ENCODE measurements at places on chromosomes 1 and 21.

DNA sequence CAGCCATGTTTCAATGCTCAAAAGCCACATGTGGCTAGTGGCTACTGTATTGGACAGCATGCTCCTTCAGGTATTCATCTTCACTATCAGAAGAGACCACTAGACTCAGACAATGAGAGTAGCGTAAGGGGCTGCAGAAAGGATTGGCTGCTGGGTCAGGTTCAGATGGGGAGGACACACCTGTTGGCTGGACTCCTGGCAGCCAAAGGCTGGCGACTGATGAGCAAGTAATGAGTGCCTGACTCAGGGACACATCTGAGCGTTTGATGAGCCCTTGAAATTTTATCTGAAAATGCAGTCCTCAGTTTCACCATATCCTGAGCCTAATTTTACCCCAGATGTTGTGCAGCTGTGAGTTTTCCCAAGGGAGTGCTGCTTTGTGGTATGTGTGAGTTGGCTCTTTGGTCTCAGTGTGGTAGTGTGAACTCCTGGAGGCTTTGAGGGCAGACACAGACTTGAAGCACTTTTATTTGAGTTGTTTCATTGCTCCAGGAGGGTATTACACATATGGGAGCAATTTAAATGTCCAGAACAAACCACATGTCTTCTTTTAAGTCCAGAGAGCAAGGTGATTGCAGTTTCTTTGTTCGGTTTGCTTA lies 9.6 kb downstream of the ST6GALNAC3 start:
- DNase-seq: no peak

DNA sequence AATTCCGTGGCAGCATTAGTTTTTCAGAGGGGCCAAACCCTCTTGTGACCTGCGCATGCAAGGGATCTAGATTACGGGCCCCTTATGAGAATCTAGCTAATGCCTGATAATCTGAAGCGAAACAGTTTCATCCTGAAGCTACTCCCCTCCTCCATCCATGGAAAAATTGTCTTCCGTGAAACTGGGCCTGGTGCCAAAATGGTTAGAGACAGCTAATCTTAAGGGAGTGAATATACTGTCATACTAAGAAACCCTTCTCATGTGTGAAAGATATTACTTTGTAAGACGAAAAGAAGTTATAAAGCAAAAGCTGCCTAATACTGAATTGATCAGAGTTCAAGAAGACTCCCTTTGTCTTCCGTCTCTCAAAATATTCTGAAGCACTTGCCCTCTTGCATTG lies 166.3 kb downstream of the DUSP10 start:
- no peak for DNase-seq

- DNase-seq: no peak
These were observed 52.1 kb downstream of the PIK3CD start for GRCh38 chr1:9703681-9704080.

DNA sequence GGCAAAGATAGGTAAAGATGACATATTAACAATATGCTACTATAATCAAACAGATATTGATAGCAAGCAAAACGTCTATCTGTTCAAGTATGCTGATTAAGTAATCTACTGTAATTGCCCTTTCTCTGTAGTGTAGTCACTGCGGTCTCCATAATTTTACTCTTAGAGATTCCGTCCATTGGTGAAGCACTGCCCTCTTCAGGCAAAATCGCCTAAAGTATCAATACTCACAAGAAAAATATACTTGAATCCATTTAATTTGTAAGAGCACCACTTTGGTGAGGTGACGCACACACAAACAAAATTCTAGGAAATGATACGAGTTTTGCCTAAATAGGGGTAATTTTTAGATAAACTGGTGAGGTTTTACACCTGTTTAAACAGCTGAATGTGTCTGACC lies 434.6 kb upstream of the CHRM3 start:
- peak; percentile 36 for DNase-seq

DNA sequence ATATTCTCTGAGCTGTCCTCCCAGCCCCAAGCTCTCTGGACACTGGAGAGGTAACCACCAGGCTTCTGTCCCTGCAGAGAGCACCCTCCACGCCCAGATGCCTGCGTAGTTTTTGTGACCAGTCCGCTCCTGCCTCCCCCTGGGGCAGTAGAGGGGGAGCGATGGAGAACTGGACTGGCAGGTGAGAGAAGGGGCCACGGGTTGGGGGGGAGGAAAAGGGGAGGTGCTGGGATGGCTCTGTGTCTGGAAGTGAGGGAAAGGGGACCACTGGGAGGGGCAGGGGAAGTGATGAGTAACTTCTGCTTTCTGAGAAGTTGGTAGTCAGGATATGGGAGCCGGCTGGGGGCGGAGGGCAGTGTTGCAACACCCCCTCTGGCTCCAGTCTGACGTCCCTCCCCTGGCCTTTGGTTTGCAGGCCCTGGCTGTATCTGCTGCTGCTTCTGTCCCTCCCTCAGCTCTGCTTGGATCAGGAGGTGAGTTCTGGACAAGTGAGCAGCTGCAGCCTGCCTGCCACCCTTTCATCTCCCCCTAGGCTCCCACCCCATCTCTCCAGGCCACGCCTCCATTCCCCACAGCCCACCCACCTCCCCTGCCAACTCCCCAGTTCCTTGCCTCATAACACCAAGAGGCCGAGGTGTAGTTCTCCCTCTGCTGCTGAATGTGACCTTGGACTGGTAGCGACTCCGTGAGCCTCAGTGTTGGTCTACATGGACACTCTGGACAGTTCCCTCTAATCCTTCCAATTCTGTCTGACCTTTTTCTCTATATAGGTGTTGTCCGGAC lies 3.1 kb downstream of the ADAMTSL4 start:
- peak; percentile 77 for DNase-seq

GRCh38 chr21:15719976-15720375 lies 9.8 kb upstream of the USP25 start:
- DNase-seq: no peak

GRCh38 chr1:100077531-100077930 lies 55.2 kb downstream of the SASS6 start:
- peak; percentile 51 for DNase-seq

DNA sequence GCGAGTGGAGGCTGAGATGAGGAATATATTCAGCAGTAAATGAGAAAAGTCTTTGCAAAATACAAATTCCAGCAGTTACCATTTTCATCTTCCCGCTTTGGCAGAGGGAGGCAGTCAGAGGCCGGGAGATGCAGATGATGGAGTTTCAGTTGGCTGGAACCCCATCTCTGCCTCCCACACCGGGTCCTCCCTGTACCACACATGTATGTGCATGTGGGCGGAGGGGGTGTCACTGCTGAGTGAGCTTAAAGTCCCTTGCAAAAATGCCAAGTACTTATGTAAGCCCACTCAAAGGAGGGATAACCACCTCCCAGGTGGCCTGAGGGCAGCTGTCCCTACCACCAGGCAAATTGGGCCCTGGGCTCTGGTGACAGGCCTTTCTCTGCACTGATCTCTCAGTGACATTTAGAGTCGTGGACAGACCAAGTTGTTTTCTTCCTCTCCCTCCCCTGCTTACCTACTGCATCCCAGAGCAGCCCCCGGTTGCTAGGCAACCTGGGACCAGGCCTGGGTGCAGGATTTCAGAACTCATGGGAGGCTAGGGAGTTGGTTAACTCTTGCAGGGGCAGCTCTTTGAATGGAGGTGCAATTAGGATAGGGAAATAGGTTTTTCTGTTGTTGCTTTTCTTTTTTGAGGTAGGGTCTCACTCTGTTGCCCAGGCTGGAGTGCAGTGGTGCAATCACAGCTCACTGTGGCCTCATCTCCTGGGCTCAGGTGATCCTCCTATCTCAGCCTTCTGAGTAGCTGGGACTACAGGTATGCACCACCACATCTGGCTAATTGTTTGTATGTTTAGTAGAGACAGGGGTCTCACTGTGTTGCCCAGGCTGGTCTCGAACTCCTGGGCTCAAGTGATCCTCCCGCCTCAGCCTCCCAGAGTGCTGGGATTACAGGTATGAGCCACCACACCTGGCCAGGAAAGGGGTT lies 17.1 kb upstream of the UBXN10 start:
- DNase-seq: no peak

- DNase-seq: no peak
These were observed 13.1 kb downstream of the VPS26C start for GRCh38 chr21:37253991-37254390.

- DNase-seq: no peak
These were observed 5.2 kb downstream of the SRM start for GRCh38 chr1:11054666-11055065.

DNA sequence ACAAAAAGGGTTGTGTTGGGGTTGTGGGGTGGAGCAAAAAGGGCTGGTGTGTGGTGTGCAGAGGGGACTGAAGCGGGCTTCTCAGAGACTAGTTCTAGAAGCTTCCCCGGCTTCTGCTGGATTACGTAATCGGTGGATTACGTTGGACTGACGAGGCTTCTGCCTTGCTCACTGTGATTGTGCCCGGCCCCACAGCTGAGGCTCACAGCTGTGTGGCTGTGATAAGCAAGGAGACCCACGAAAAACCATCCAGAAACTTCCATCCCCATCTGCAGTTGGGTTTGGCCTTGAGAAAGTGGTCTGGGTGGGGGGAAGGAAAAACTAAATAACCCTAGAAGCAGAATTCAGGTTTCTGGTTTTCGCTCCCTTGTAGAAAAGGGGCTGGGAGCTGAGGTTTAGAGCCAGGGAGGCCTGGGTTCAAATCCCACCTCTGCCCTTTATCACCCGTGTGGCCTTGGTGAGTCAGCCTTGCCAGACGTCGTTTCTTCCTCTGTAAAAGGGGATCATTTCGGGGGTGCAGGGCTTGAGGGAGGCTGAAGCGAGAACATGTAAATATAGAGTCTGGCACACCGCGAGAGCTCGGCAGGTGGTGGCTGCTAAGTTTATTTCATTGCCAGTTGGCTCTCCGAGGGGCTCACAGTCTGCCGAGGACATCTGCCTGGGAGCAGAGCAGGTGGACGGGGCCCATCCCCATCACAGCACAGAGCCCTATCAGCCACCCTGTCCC lies 30.4 kb upstream of the DISP3 start:
- DNase-seq: no peak

GRCh38 chr1:9850442-9851162 lies 26.8 kb upstream of the CLSTN1 start:
- no peak for DNase-seq

GRCh38 chr1:100930494-100930893 lies 34.6 kb downstream of the SLC30A7 start:
- no peak for DNase-seq

- DNase-seq: no peak
These were observed 2.4 kb downstream of the MAB21L3 start for GRCh38 chr1:116113615-116114014.

DNA sequence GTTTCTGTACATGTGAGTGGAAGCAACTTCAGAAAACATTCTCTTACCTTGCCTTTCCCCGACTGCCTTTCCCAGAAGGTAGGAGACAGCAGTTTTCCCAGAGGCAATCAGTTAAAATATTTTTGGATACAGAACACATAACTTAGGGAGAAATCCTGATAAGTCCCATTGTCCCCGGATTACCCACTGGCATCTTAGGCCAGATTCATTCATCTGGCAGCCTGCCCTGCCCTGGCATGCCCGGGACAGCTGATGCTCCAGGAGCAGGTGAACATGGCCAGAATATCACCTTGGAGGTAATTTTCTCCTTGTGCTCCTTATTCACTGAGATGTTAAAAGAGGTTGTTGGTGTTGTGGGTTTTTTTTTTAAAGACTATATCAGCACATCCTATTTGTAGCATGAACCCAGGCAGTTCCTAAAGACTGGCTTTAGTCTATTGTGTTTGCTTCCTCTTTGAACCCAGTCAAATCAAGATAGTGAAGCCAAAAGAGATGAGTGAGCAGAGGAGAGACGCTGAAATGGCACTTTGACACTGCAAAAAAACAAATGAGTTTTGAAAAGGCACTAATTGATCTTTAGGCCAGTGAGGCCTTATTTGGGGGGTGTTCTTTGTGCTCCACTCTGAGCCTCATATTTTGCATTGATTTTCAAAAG lies 139.6 kb downstream of the PLPP3 start:
- no peak for DNase-seq

GRCh38 chr21:38688068-38688467 lies 117.7 kb upstream of the ETS2 start:
- no peak for DNase-seq

DNA sequence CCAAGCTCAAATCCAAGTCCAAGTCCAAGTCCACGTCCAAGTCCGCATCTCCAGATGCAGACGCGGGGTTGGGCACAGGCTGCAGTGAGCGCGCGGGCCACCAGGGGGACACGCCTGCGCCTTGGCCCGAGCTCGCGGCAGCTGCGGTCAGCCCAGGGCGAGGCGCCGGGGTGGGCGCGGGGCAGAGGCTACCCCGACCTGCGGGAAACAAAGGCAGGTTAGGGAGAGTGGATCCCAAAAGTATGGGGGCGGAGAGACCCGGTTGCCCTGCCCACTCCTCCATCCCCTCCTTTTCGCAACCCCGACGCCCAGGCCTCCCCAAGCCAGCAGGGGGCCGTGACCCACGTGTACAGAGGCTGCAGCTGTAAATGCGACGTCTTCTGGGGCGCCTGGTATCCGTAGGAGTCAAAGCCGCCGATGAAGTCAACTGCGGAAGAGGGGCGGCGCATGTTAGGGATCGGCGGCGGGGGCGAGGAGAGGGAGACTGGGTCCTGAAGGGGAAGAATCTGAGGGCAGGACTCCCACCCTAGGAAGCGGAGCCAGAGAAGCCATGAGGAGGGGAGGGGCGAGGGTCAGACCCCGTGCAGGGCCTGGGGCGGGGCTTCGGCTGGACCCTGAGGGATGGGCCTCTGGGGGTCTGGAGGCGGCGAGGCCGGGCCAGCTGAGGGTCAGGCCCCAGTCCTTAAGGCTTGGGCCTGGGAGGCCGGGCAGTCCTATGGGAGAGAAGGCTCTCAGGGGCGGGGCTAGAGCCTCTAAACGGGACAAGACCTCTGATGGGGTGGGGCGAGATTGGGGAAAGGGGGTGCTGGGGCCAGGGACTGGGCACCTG lies 58.0 kb downstream of the NKAIN1 start:
- DNase-seq: peak; percentile 49

GRCh38 chr1:203629507-203630082 lies 3.0 kb downstream of the ATP2B4 start:
- no peak for DNase-seq

DNA sequence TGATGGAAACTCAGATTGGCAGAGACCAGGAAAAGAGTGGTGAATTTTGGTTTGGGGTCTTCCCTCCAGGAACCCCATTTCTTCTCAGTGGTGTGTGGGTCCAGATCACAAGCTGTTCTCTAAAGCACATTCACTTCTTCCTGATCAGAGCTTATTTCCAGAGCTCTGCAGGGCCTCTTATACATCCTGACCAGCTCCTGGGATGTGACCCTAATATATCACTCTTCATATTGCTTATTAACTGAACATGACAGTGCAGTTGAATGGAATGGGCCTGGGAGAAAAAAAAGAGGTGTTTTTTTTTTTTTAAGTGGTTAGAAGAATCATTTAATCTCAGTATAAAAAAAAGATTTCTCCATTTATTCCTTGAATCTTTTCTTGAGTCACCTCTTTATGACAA lies 29.6 kb upstream of the DNM3 start:
- DNase-seq: no peak

GRCh38 chr21:25960402-25960801 lies 210.2 kb downstream of the APP start:
- DNase-seq: no peak

GRCh38 chr21:44969931-44970755 lies 30.3 kb downstream of the SLX9 start:
- no peak for DNase-seq

GRCh38 chr1:240241278-240241677 lies 149.6 kb downstream of the FMN2 start:
- DNase-seq: no peak
